Stimulated activated CD8-positive, alpha-beta memory T cell treated with anti-CD3 and anti-CD28 coated beads, Interleukin-7, amount 100 ng/mL, for 1 hour (primary cell): ENCODE measurements at places on chromosomes 2 and 18.

GRCh38 chr2:215635788-215636139 lies 199.9 kb upstream of the FN1 start:
- DNase-seq: no peak

GRCh38 chr2:108268001-108268400 lies 20.7 kb upstream of the SULT1C2 start:
- no peak for DNase-seq

GRCh38 chr2:21261591-21261990 lies 137.8 kb downstream of the TDRD15 start:
- DNase-seq: no peak

DNA sequence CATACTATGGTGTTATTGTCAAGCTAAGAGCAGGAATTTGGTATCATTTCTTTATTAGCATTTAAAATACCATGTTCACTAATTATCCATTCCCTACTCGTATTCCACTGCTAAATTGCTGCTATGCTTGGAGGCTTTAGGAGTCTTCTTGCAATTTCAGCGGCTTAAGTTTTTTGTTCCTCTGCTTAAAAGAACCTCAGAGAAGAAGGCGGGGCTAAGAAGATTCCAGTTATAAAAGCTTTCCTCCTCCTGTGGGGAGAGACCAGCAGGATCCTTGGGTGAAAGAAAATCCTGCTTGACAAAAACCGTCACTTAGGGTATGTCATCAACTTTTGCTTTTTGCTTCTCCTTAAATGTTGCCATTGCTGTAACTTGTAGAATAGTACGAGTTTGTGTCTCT lies at the start of gene TRPM8:
Gene TRPM8 (plus strand): TSS at position 258 of the 400 bp plus-strand sequence. CDS start 9,165 bp downstream, outside the sequence.
- no peak for DNase-seq

- DNase-seq: no peak
Measured at GRCh38 chr2:43540021-43540779, 55.6 kb downstream of the THADA start.

DNA sequence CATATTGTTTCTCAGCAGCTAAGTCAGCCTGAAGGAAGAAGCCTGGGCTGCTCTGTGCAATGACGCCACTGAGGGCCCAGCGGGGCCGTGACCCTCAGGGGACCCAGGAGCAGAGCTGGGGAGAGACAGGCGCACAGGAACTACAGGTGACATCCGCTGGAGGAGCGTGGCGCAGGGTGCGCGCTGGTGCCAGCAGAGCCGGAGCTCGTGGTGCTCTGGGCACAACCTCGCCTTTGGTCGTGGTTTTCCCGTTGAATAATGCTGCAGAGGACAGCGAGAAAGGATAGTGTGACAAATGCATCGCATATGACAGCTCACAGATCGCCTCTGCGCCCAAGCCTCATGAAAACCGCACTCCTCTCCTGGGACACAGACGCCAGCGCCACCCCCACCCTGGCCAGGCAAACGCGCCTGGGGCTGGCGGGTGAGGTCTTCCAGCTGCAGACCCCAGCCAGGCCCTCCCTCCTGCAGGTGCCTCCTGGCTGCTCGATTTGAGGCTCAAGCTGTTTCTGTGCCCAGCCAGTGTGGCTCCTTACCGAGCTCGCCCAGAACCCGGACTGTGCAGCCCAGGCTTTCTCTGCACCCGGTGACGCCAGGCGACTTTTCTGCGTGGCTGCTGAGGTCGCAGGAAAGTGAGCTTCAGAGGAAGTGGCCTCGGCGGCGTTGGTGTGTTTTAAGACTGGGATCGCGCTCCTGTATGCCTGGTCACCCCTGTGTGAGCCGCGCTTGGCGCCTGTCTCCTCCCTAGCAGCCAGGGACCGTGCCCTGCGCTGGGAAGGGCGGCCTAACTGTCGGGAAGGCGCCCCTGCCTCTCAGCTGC lies 583.1 kb upstream of the HS6ST1 start:
- no peak for DNase-seq

- no peak for DNase-seq
Measured at GRCh38 chr2:238158509-238159070, at the start of gene ERFE. ERFE (plus strand) TSS chr2:238158970; CDS start chr2:238159008, 38 bp downstream.

DNA sequence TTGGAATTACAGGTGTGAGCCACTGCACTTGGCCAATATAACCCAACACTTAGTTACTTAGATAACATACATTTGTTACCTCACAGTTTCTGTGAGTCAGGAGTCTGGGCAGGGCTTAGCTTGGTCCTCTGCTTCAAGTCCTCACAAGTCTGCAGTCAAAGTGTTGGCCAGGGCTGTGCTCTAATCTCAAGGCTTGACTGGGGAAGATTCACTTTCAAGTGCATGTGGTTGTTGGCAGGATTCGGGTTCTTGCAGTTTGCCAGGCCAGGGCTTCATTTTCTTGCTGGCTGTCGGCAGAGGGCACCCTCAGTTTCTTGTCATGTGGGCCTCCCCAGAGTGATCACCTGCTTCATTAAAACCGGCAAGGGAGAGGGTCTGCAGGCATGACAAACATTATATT lies 103.7 kb downstream of the SLC4A3 start:
- DNase-seq: no peak

GRCh38 chr2:199464606-199465352 lies 7.0 kb upstream of the SATB2 start:
- DNase-seq: no peak

DNA sequence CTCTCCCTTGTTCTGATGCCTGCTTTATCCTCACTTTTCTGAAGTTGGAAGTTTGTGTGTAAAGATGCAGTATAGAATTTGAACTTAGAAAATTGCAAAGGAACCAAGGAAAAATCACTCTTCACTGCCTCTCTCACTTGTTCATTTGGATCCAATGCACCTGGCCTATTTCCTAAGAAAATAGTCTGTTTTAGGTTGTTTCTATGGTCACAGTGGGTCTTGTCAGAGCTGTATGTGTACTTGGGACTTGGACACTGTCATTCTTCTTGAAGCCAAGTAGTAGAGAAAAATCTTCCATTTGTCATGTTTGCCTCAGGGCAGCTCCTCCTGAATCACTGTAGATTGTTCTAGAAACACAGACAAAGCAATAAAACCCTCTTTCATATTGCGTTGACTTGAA lies 80.3 kb upstream of the SESTD1 start:
- DNase-seq: no peak

DNA sequence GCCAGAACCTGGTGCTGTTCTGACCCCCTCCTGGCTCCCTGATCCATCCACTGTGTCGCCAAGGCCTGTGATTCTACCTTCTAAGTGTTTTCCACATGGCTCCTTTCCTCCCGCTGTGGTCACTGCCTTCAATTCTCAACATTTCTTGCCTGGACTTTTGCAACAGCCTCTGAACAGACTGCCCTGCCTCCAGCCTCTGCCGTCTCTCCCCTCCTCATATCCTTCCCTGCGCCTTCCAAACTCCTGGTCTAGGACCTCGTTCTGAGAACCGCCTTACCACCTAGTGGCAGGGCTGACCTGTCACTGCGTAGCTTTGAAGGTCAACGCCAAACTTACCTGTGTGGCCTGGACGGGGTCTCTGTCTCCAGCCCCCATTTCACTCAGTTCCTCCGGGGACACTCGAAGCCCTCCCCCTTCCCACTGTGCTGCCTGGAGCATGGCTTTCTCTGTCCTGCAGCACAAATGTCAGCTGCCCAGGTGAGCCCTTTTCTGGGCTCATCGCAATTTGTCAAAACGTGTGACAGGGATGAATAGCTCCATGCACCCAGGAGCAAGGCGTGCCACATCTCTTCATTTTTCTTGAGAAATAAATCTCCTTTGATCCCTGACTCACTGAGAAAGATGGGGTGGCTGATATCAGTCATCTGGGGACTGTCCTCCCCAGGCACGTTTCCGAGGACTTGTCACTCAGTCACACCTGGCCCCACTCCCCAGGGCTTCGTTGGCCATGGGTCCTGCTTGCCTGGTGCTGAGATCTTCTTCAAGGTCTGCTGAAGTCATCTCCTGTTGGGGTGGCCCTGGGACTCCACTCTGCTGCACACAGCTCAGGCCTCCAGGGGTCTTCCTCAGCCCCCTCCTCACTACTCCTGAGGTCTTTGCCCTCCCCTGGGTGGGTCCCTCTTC lies 46.7 kb downstream of the LDLRAD4 start:
- no peak for DNase-seq

DNA sequence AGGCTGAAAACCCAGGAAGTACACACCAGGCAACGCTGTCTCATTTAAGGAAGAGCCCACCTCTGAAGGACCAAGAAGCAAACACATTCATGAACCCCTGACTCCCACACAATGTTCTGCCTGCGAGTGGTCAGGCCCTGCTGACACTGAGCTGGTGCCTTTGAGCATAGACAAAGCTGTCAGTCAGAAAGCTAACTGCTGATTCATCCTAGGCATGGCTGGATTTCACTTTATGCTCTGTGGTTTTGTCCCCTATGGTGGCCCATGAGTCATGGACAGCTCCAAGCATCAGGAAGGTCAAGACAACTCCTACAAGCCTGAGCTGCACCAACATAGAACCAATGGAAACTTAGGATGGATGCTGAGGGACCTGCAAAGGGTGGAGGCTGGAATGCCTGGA lies 78.9 kb downstream of the UXS1 start:
- DNase-seq: no peak

DNA sequence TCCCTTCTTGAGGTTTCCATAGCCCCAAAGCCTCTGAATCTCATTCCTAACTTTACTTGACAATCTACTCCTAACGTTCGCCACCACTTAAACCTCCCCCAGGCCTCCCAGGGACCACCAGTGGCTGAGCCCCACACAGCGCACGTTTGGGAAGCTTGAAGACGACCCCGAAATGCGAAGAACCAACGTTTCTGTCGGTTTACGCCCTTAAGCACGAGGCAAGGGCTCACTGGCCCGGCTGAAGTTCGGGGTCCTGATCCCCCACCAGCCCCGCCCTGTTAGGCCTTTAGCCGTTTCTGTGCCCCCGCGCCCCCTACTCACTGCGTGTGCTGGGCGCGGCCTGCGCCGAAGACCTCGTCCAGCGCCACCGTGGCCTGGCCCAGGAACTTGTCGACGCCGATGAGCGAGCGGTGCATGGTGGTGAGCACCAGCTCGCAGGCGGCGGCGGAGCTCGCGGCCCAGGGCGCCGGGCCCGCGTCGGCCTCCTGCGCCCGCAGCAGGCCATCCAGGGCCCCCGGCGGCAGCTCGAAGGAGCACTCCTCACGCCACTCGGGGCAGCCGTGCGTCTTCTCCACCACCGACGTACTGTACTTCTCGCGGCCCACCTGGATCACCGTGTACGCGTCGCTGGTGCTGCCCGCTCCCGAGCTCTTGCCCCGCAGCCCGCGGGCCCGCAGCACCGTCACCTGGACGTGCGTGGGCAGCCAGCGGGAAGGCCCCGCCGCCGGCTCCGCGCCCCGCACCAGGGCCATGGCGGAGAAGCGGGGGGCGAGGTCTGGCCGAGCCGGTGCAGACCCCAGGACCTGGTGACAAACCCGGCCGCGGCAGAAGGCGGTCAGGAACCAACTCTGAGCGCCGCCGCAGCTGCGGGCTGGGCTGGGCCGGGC lies 479 bp downstream of the RAB11FIP5 start:
- DNase-seq: no peak

DNA sequence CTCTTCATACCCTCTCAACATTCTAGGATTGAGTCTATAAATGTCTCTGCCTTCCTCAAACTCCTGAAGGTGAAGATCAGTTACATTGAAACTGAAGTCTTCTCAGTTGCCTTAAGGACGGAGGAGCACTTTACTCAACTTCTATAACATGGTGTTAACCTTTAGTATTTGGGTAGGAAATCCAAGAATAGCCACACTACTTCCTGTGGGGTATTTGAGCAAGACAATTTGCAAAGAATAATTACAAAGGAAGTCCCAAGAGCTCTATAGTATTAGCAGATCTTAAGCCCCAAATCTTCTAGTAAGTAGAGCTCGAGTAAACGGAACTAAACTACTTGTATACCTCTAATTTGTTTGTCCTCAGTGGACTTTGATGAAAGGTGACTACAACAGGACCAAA lies 80.9 kb downstream of the SP100 start:
- DNase-seq: no peak

- DNase-seq: no peak
Measured at GRCh38 chr2:197926673-197927072, 122.3 kb downstream of the PLCL1 start.

- no peak for DNase-seq
Measured at GRCh38 chr2:121345887-121346286, 60.9 kb upstream of the TFCP2L1 start.

DNA sequence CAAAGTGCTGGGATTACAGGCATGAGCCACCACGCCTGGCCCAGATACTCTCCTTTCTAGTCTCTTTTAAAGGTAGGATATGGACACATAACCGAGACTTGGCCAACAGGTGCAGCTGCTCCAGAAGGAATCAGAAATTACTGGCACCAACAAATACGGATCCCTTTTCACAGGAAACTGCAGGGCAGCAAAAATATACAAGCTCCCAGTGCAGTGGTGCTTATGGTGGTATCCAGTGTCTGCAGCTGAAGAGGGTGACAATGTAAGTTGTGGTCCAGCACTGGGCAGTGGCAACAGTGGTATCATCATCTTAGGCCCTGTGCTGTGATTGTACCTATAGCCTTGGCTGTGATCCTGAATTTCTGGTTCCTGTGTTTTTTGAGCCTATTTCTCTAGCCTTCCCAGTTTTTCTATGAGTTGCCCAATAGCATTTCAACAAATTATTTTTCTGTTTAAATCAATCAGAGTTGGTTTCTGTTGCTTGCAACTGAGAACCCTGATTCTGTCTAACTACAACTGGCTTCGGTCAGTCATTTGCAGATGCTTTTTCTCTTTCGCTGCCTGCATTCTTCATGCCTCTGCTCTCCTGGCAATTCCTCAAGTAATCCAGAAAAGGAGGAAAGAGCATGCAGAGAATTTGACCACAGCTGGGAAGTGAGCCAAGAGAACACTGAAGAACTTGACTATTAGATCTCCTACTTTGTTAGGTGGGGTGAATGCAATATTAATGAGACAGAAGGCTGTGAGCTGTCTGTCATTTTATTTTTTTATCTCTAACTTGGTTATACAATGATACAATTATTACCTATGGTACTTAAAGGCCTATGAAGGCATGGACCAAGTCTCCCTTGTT lies 30.8 kb upstream of the EML4 start:
- DNase-seq: no peak

DNA sequence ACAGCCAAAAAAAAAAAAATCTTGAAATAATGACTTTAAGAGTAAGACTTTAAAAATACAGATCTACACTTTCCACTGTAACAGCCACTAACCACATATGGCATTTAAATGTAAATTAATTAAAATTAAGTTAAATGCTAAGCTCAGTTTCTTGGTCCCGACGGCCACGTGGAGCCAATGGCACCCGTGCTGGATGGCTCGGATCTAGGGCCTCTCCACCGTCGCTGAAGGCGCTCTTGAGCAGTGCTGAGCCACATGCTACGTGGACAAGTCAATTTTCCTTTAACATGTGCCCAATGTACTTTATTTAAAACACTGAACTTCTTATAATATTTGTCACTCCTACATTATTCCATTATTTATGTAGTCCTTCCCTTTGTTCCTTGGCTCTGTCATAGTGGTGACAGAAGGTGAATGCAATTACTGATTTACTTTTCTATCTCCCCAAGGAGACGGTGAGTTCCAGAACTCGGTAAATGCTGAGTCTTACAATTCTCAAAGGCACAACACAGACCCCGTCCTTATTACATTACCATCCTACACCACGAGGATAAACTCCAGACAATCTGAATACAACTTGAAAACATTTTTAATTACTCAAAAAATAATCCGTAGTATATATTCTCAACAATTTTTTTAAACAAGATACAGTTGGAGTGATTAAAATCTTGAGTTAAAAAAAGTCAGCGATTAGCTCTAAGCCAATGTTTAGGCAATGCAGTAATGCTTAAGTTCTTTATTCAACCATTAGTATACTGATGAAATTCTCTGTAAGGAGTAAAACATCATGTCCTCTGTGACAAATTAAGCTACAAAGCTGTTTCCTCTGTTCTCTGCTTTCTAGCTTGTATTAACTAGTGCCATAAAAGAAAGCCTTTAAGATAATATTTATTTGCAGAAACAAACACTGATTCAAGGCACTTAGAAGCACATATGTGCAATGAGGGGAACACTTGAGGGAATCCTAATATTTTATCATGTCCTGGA lies 95.1 kb downstream of the AFF3 start:
- no peak for DNase-seq
